Astrocyte (in vitro differentiated cells and primary cell): ENCODE measurements at places on chromosomes 6 and 20.

- no peak for DNase-seq
These were observed 631 bp downstream of the ULBP2 start for GRCh38 chr6:149942461-149942829.

GRCh38 chr6:36758516-36759147, 61.0 kb downstream of the RAB44 start:
- no peak for DNase-seq

GRCh38 chr20:44747166-44748004, 1.7 kb downstream of the KCNK15 start:
- DNase-seq, result peak; percentile 50

GRCh38 chr6:51805517-51805916, 281.9 kb downstream of the PKHD1 start:
- no peak for DNase-seq

DNA sequence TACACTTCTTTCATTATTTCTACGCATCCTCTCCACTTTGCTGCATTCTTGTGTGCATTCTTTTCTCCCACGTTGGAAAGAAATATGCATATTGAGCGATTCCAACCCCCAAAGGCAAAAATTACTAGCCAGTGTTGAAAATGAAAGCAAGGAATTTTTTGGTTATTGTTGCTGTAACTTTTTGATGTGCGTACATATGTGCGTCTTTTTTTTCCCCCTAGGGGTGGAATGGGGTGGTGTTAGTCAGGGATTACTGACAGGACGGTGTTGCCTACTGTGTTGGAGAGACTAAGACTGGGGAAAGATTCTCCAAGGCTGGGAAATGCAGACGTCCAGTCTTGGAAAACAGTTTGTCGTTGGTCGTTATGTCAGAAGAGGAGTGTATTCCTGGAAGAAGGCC, 44.2 kb upstream of the ESR1 start:
- peak; percentile 16 for DNase-seq

GRCh38 chr6:146028851-146029572, at the start of gene GRM1:
Gene GRM1 (plus strand): TSS chr6:146029062. CDS start chr6:146029518, 456 bp downstream.
- DNase-seq, result no peak

DNA sequence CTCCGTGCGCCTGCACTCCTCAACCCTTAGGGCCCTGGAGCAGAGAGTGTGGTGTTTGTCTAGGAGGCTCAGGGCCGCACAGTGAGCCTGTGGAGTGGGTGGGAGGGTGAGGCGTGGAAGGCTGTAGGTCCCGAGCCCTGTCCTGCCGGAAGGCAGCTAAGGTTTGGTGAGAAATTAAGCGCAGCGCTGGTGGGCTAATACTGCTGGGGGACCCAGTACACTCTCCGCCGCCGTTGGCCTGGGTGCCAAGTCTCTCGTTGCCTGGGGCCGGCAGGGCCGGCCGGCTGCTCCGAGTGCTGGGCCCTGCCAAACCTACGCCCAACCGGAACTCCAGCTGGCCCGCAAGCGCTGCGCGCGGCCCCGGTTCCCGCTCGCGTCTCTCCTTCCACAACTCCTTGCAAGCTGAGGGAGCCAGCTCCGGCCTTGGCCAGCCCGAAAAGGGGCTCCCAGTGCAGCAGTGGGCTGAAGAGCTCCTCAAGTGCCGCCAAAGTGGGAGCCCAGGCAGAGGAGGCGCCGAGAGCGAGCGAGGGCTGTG, 40.4 kb upstream of the MCUR1 start:
- DNase-seq, result no peak
